ENCODE measurements at places on chromosomes 13 and 19.

GRCh38 chr13:49436890-49437289 lies 7.0 kb downstream of the CAB39L start:
- no peak for DNase-seq

- DNase-seq, result no peak
Measured at GRCh38 chr13:36353001-36353400, 6.8 kb upstream of the SPART start.

GRCh38 chr13:98875146-98875729 lies 102.6 kb downstream of the DOCK9 start:
- DNase-seq, result no peak

- DNase-seq, result no peak
Measured at GRCh38 chr13:107580741-107581412, 634.5 kb downstream of the LIG4 start.

DNA sequence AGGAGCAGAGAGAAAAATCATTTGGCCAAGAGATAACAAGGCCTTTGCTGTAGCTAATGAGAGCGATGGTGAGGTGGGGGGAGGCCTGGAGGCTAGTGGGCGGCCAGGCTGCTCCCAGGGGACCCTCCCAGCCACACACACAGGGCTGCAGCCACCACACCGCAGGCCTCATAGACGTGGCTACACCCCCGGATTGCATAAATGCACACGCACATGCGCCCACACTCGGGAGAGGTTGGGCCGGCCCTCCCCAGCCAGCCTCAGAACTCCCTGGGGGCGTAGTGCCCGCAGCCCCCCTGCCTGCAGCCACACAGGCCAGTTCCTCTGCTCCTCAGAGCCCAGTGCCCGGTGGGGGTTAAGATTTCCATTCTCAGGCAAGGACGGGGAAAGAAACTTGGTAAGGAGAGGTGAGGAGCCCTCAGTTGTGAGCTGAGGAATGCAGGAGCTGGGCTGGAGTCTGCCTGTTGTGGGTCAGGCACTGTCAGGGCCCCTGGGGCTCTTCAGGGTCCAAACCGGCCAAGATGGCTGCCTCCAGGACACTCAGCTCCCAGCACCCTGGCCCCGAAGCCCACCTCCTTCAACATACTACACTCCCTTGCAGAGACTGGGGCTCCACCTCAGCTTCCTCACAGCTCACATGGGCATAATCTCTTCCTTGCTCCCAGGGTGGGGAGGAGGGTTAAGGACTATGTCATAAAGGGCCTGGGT lies 8.0 kb downstream of the PTH2 start:
- no peak for DNase-seq

DNA sequence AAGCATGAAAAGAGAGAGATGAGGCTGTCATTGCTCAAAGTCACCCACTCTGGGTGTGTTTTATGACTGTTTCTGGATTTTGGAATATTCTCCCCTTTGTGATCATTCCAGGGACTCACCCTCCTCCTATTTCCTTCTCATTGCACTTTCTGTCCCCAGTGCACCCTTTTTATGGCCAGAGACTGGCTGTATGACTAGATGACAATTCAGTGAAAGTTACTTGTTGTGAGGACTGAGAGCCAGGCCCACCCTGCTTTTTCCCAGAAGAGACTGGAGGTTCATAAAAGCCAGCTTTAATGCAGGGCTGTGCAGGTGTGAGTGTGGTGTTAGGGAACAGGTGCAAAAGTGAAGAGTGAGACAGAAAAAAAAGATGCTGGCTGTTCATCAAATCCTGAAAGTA lies 17.3 kb downstream of the CEACAM7 start:
- DNase-seq, result no peak

DNA sequence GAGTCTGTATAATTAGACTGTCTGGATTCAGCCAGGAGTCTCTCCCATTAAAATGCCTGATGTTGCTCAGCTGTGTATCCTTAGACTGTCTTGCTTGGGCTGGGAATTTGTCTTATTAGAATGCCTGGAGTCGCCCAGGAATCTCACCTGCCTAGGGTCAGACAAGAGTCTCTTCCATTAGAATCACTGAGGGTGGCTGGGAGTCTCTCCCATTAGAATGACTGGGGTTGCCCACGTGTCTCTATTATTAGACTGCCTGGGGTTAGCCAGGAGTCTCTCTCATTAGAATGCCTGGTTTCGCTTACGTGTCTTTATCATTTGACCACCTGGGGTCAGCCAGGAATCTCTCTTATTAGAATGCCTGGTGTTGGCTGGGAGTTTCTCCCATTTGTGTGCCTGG lies 1450.0 kb downstream of the UQCRFS1 start:
- no peak for DNase-seq

- no peak for DNase-seq
Measured at GRCh38 chr19:45905011-45905410, 2.6 kb upstream of the MYPOP start.

- no peak for DNase-seq
Measured at GRCh38 chr13:69389899-69390298, 717.7 kb upstream of the ATXN8OS start.

GRCh38 chr13:90622541-90622940 lies 724.9 kb upstream of the MIR17HG start:
- no peak for DNase-seq

DNA sequence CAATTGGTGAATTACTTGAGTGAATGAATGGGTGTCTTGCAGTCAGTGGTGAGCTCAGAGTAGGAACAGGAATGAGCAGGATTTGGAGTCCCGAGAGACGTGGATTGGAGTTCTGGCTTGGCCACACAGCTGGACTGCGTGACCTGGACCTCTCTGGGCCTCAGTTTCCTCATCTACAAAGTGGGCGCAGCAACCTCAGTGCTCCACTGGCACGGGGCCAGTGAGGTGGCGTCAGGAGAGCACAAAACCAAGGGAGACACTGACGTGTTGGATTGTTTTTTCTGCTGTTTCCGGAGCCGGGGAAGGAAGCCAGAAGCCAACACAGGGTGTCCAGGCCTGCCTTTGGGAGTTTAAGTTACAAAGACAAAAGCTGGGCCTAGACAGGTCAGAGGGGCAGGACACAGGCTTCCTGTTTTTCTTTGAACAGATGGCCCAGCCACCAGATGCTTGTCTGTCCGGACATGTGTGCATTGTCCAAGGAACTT lies 6.5 kb upstream of the DOCK6 start:
- DNase-seq, result no peak

All from NCI-H2081 treated with DMSO at 0.1 percent for 48 hours (cell line).